ENCODE measurements at places on chromosomes 11 and 22.

GRCh38 chr22:50058061-50058905 lies at the start of gene TTLL8:
Gene TTLL8 (minus strand): TSS chr22:50058298.
- DNase-seq: peak; percentile 75

DNA sequence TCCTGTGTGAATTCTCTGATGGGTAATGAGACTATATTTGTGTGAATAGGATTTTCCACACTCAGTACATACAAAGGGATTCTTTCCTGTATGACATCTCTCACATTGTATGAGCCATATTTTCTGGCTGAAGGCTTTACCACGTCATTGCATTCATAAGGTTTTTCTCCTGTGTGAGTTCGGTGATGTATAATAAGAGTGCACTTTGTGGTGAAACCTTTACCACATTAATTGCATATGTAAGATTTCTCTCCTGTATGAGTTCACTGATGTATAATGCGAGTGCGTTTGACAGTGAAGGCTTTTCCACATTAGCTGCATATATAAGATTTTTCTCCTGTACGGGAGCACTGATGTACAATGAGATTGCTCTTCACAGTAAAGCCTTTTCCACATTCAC lies 455.4 kb upstream of the CNTN5 start:
- no peak for DNase-seq

DNA sequence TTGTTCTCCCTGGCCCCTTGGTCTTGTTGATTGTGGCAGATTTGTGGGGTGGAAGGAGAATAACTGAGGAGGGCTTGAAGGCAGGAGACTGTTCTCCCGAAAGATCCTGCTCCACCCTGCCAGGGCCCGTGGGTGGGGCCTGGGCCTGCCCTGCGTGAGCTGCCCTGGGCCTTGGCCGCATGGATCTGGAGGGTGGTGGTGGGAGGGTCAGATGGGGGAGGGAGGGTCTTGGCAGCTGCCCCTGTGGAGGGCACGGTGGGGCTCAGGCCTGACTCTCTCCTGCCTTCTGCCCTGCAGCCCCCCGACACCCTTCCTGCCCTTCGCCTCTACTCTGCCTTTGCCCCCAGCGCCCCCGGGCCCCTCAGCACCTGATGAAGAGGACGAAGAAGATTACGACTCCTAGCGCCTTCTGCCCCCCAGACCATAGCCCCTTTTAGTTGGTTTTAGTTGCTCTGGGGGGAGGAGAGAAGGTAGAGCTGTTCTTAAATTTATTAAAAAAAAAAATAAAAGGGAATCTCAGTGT lies 1.9 kb downstream of the DRAP1 start:
- DNase-seq: no peak

DNA sequence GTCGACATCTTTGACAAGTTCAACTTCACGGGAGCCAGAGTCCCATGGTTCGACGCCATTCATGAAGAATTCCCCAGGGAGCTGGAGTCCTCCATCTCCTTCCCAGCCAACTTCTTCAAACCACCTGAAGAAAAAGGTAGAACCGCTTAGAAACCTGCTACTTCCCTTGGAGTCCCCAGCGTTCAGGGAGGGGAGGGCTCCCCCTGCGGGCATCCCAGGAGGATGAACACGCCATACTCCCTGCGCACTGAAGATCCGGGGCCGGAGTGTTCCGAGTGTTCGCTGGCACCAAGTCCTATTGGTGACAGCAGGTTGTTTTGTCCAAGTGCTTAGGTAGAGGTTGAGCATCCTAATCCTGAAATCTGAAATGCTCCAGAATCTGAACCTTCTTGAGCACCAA lies 51.7 kb upstream of the PRODH start:
- DNase-seq: no peak

Data from posterior vena cava (tissue), 2 donors.